ENCODE measurements at places on chromosomes 11 and 22.

DNA sequence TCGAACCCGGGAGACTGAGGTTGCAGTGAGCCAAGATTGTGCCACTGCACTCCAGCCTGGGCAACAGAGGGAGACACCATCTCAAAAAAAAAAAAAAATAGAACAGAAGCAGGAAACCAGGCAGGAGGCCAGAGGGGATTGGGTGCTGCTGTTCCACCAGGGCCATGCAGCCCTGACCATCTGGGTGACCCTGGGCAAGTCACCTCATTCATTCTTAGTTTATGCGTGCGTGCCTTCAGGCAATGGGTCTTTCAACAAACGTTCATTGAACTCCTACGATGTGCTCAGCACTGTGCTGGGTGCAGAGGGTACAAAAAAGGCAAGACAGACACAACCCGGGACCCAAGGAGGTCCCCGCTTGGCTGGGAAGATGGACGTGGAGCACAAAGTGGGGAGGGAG is 18.3 kb downstream of the RPL3 start:
- DNase-seq = no peak

DNA sequence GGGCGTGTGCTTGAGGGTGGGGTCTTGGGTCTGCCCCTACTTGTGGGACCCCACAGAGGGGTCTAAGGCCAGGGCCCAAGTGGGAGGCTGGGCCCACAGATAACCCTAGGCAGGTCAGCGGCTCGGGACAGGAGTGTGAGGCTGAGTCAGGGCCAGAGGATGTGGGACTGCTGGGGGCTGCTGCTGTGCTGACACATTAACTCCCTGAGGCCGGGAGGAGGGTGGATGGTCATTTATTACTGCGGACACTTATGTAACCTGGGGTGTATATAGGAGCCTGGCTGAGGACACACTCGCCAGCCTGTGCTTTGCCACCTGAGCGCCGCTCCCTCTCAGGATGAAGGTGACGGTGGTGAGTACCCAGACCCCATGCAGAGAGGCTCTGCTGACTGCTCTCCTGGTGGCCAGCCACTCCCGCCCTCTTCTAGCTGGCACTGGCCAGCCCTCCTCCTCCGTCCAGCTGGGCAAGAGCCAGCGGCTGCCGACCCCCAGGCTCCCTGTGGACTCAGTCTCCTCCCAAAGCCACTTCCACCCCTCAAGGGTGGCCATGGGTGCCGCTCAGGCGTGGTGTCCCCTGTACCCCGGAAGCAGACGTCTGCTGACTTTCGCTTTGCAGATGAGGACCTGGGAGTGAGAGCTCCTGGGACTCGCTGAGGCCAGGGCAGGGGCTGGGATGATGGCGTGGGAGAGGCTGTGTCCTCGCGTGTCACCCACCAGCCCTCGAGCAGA is at the start of gene MIOX:
MIOX (plus strand) TSS at position 299 of the 729 bp plus-strand sequence; CDS start at position 338, 39 bp downstream.
- DNase-seq = no peak

DNA sequence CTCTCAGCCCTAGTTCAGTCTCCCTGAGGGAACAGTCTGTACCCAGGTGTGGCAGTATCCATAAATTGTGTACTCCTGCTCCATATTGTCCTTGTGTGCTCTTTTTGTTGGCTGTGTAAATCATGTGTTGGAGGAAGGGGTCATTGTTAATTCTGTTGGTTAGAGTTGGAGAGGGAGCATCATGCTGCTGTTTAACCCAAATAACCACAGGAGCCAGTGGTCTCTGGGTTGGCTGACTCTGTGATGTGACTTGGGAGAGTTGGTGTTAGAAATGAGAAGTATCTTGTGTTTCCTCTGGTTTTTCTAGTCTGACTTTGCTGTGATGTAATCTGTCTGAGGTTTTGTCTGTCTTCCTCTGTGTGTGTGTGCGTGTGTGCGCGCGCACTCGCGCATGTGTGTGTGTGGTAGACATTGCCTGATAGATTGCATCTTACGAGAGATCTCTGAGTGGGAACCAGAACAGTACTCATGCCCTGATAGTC is 30.5 kb downstream of the CTNND1 start:
- DNase-seq = no peak

DNA sequence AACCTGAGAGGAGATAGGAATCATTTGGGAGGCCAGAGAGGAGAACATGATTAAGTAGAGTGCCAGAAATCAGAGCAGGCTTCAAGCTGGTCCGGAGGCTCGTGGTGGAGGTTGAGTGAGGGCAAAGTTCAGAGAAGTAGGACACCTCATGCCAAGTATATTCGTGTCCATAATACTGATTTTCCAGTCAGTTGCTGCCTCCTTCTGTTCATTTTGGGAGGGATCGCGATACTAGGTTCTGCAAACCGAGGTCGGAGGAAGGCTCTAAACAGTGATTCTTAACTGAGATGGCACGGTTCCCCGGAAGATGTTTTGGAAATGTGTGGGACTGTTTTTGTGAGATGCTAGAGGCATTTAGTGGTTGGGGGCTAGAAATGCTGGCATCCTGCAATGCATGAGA is 13.6 kb upstream of the CD3E start:
- no peak for DNase-seq

GRCh38 chr22:39789788-39790187 is 103.8 kb downstream of the ENTHD1 start:
- DNase-seq = no peak

- DNase-seq = peak; percentile 62
Measured at GRCh38 chr11:82494988-82495432, 238.7 kb downstream of the FAM181B start.

DNA sequence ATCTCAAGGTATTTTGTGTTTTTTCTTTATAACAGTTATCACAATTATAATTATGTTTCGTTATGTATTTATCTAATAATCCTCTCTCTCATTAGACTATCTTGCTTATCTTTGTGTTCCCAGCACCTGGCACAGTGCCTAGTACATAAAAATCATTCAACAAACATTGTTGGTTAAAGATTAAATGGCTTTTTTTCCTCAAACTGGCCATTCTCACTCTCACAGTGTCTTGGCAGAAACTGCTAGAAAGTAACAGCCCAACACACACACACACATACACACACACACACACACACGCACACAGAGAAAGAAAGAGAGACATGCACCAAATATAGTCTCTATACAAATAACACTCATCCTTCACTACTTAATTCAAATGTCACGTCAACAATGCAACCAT is 36.8 kb downstream of the OR10A6 start:
- no peak for DNase-seq

DNA sequence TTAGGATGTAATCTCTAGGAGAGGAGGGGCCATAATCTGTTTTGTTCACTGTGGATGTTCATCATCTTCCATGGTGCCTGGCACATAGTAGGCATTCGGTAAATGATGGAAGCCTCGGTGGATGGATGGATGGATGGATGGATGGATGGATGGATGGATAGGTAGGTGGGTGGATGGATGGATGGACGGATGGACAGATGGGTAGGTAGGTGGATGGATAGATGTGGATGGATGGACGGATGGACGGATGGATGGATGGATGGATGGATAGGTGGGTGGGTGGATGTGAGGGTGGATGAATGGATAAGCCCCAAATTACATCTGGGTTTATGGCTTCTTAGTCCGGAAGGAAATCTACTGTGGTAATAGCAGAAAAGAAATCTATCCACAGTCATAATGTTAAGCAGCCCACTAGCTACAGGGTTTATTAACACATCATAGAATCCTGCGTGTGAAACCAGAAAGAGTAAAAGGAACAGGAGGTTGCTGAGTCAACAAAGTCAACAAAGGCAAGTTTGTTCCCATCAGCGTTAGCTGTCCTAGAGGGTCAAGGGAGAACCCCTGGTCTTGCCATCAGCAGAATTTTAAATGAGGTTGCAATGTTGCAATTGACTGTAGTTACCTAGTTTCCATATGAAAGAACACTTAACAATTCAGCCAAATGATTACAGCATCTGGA is 82.8 kb downstream of the C11orf91 start:
- DNase-seq = no peak

DNA sequence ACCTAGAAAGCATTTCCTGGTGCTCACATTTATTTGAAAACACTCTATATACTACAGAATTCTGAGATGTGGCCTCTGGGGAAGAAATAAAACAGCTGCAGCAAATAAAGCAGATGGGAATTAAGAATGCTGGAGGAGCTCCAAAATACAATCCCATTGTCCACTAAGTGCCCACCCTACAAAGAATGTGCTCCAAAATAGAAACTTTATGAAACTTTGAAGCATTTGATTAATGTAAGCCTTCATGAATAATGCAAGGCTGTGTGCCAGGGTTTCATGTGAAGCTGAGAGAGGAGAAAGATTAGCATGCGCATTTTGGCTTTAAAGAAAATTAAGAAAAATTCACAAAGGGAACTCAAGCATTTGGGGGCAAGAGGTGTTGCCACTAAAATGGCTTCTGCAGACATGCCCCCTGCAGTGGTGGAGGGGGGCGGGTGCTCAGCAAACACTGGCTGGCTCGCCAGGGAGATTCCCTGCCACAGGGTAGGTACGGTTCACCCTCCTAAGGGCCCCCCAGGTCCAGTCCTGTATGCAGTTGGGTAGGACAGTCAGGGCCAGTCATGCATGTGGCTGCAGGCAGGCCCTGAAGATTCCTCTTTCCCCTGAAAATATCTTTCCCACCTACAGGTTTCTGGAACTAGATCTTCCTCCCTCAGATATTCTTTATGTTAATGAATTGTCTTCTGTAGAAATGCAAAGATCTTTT is 46.6 kb upstream of the RCN1 start:
- DNase-seq = no peak

DNA sequence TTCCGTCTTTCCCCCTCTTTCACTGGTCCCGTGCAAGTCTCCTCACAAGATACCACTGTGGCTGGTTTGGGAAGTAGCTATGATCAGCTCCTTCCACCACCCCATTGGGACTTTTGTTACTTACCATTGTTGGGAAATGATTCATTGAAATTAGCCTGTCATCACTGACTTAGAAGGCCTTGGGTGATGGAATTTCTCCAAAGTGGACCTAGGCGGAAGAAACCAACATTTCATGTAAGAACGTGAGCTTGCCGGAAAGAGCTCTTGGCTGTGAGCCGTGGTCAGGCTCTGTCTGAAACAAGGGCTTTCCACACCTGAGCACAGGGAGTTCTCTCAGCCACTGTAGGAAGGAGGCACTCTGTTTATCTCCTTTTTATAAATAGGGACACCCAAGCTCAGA is 23.5 kb upstream of the CRYBB3 start:
- no peak for DNase-seq

DNA sequence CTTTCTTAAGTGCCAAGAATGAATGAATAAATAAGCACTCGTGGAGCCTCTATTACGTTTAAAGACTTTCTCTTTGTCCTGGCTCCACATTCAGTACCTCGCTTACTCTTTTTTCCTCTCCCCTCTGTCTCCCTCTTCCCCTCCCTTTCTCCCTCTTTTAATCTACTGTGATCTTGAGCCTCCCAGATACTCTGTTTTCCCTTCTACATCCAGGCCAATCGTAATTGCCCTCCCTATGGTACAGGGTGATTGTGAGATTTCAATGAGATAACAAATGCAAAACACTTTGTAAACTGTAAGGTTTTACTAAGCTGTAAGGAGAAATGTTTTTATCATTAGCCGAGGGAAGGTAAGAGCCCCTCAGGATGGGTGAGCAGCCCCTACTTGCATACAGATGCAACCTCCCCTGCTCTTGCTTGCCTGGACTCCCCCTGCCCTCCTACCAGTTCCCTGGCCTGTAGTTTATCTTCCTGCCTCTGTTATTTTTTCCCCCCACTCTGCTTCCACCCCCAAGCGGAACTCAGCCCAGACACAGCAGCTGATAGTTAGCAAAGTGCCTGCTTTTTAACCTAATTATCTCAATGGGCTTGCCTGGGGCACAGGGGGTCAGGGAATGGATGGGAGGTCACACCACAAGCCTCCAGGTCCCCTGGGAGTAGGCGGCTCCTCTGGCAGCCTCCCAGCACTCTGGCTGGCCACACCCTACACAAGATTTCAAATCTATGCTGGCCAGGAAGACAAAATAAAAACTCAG is 76.9 kb upstream of the CADM1 start:
- DNase-seq = peak; percentile 94

- no peak for DNase-seq
Measured at GRCh38 chr11:101863361-101863760, 51.4 kb upstream of the CEP126 start.

- DNase-seq = no peak
Measured at GRCh38 chr11:85127349-85127748, 499.8 kb downstream of the DLG2 start.

GRCh38 chr22:43827003-43827735 is 15.1 kb upstream of the EFCAB6 start:
- no peak for DNase-seq

- DNase-seq = no peak
Measured at GRCh38 chr11:35082321-35083180, 56.4 kb upstream of the CD44 start.

DNA sequence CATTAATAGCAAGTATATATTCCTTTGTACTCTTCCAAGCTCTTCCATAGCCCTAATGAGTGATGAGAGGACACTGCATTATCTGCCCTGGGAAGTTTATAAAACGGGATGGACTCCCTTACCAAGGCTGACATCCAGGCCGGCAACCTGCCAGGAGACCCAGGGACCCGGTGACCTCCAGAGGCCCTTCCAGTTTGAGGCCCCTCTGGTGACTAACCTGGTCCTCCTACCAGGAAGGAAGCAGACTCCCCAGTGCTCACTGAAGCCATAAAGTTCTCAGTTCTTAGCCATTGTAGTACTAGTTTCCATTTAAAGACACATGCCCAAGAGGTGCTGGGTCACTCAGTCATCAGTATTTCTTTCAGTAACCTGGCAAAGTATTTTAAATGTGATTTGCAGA is 345.4 kb downstream of the TENM4 start:
- no peak for DNase-seq

- DNase-seq = no peak
Measured at GRCh38 chr11:109845437-109845836, 247.8 kb upstream of the ZC3H12C start.

DNA sequence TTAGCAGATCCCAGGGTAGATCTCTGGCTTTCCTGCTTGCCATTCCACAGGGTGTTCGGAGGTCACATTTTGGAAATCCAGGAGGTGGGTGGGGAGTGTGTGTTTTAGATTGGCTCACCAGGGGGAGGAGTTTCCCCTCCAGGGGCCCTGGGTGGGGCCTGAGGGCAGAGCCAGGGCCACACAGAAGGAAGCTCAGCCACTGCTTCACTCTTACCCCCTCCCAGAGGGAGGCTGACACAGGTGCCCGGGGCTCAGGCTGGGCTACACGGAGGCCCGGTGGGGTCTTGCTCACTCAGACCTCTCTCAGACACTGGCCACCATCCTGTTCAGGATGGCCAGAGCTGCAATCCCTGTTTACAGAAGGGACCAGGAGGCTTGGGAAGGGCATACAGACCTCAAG is 2.5 kb downstream of the WNT7B start:
- no peak for DNase-seq

DNA sequence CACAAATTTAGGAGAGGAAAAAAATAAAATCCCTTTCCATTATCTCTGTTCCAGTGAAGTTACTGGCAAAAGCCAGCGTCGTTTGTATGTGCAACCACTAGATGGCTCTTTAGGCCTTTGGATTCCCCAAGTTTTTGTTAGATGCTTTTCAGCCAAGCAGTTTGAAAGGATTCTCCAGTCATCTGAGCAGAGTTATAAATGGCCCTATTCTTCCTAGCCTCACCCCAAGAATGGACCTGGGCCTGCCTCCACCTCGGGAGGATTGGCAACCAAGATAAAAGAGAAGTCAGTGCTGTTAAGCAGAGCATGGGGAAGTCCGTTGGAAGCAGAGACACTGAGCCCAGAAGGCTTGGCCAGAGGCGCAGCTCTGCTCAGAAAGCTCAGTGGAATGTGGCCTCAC is 15.4 kb downstream of the FAM181B start:
- peak; percentile 67 for DNase-seq

All from SK-N-DZ (cell line).